Karpas-422 (cell line): ENCODE measurements at places on chromosomes 7 and 10. TPM values are rescaled to one million over a fixed set of nuclear protein-coding genes. Genes with fewer than 3 reads are reported as not detected.

DNA sequence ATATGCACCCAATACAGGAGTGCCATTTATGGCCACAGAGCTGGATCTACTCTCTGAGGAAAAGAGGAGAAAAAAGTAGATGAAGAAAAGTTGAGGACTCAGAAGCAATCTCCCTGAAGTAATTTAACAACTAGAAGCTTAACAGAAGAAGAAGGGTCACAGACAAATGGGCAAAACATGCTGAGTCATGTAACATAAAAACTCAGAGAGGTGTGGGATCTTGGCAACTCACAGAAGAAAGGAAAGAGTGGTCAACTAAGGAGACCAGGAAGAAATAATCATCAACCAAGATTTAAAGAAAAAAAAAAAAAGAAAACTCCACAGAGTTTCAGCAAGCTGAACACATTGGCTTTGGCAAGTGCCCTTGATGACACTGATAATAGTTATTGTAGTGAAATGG is 51.8 kb upstream of the BET1 start:
- no peak for DNase-seq
- no peaks in the 10 kb centered on the region for H3K27me3 ChIP-seq
- no peak overlapping the region for H3K4me3 ChIP-seq
- H3K27ac ChIP-seq: no peak overlapping the region
- peaks cover 12% of the 10 kb centered on the region for H3K4me1 ChIP-seq

- H3K4me3 ChIP-seq: peak overlapping the region; percentile 90
- peaks cover 9% of the 10 kb centered on the region for H3K36me3 ChIP-seq
These were observed 4.4 kb downstream of the CDK6 start for GRCh38 chr7:92831716-92832533.

GRCh38 chr7:91941450-91941849 is 788 bp downstream of the AKAP9 start:
- peak overlapping the region; percentile 73 for H3K27ac ChIP-seq
- H3K4me3 ChIP-seq: peak overlapping the region; percentile 85
- DNase-seq: peak; percentile 81
- no peaks in the 10 kb centered on the region for H3K27me3 ChIP-seq
- peaks cover 37% of the 10 kb centered on the region for H3K4me1 ChIP-seq
- no peaks in the 10 kb centered on the region for H3K36me3 ChIP-seq

GRCh38 chr7:25179771-25180591 is 48.3 kb downstream of the NPVF start:
- no peaks in the 10 kb centered on the region; the same call in 1 of the 2 replicates for H3K36me3 ChIP-seq
- H3K4me1 ChIP-seq: peaks cover 13% of the 10 kb centered on the region
- no peaks in the 10 kb centered on the region for H3K27me3 ChIP-seq
- peak; percentile 99 for DNase-seq
- H3K4me3 ChIP-seq: peak overlapping the region; percentile 94
- H3K27ac ChIP-seq: no peak overlapping the region

DNA sequence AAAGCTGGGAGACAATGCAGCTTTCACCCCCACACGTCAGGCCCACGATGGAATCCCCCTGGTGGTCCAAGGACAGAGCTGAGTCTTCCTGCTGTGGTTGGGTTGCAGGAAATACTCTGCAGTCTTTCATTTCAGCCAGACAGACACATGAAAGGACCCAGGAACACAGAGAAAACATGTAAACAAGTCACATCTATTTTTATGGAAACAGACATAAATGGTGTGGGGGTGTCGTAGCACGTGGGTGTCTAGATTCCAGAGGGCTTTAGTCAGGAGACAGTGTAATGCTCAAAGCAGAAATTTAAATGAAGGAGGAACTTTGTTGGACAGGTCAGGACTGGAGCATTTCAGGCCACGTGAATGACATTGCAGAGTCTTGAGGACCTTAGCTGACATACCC is 444.6 kb downstream of the SUGCT start:
- no peaks in the 10 kb centered on the region for H3K36me3 ChIP-seq
- no peak for DNase-seq
- no peaks in the 10 kb centered on the region for H3K4me1 ChIP-seq
- H3K27me3 ChIP-seq: no peaks in the 10 kb centered on the region
- no peak overlapping the region for H3K27ac ChIP-seq

DNA sequence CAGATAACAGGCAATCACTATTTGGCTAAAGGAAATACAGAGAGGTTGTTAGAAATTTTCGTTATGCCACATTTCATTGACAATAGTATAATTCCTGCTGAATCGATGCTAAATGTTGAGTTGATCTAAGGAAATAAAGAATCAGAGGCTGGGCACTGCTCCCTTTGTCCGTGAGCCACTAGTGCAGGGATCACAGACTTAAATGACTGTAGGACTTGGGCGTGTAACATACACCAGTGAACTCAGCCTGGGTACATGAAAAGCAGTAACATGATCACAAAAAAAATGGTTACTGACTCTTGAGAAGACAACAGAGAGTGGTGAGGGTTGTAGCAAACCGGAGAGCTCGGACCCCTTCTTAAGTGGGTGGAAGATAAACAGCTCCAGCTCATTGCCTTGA is 11.8 kb upstream of the ITGB8 start:
- no peaks in the 10 kb centered on the region for H3K27me3 ChIP-seq
- peaks cover 10% of the 10 kb centered on the region for H3K4me1 ChIP-seq
- no peak for DNase-seq
- H3K4me3 ChIP-seq: no peak overlapping the region
- H3K27ac ChIP-seq: no peak overlapping the region

GRCh38 chr10:22854935-22855421 is 72.9 kb upstream of the ARMC3 start:
- no peak for DNase-seq
- no peaks in the 10 kb centered on the region for H3K4me1 ChIP-seq
- H3K27me3 ChIP-seq: no peaks in the 10 kb centered on the region
- no peak overlapping the region for H3K4me3 ChIP-seq
- H3K27ac ChIP-seq: no peak overlapping the region
- H3K36me3 ChIP-seq: no peaks in the 10 kb centered on the region

- H3K27me3 ChIP-seq: no peaks in the 10 kb centered on the region
- no peak for DNase-seq
- H3K36me3 ChIP-seq: no peaks in the 10 kb centered on the region
These were observed 40.4 kb downstream of the CREB5 start for GRCh38 chr7:28452681-28453080.

DNA sequence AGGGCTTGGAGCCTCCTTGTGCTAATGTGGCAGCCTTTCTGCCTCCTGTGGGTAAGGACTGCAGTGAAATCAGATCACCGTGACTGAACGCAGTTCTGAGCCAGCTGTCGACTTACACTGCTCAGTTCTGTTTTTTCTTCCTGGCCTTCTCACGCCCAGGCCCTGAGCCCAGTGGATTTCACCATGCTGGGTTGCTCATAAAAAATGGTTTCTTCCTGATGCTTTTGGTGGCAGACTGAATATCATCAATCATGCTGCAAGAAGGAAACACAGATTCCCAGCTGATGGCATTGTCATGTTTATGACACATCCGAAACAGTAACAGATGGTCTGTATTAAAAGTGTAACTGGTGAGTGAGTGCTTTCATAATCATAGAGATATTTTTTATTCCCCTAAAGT is 389.6 kb downstream of the GALNT17 start:
- H3K27me3 ChIP-seq: no peaks in the 10 kb centered on the region
- H3K27ac ChIP-seq: no peak overlapping the region
- H3K36me3 ChIP-seq: no peaks in the 10 kb centered on the region

DNA sequence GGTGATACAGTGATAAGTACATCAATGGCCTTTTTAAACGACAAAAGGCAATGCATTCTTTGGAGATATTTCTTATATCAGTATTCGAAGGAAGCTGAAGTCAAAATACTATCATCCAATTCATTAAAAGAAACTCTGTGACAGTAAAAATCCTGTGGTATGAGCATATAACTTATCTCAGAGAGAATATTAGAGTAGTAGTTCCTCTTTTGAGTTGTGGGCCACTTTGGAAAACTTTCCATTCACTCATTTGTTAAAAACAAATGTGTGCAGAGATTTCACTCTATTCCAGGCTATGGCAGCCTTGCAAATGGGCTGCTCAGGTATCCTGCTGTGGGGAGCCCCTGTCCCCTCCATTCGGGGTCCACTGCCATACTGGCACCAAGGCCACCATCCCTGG is 55.3 kb upstream of the ZNF438 start:
- no peaks in the 10 kb centered on the region for H3K4me1 ChIP-seq
- H3K27me3 ChIP-seq: no peaks in the 10 kb centered on the region
- H3K36me3 ChIP-seq: no peaks in the 10 kb centered on the region
- no peak overlapping the region for H3K27ac ChIP-seq
- H3K4me3 ChIP-seq: no peak overlapping the region

GRCh38 chr10:90171014-90171722 is 469.8 kb downstream of the KIF20B start:
- H3K4me3 ChIP-seq: no peak overlapping the region
- no peaks in the 10 kb centered on the region for H3K4me1 ChIP-seq
- no peaks in the 10 kb centered on the region for H3K36me3 ChIP-seq
- H3K27me3 ChIP-seq: no peaks in the 10 kb centered on the region
- no peak for DNase-seq
- H3K27ac ChIP-seq: no peak overlapping the region

GRCh38 chr7:151616443-151617213 is 96.9 kb upstream of the RHEB start:
- no peaks in the 10 kb centered on the region for H3K36me3 ChIP-seq
- H3K4me3 ChIP-seq: no peak overlapping the region
- no peaks in the 10 kb centered on the region for H3K4me1 ChIP-seq
- no peak overlapping the region for H3K27ac ChIP-seq
- DNase-seq: no peak

DNA sequence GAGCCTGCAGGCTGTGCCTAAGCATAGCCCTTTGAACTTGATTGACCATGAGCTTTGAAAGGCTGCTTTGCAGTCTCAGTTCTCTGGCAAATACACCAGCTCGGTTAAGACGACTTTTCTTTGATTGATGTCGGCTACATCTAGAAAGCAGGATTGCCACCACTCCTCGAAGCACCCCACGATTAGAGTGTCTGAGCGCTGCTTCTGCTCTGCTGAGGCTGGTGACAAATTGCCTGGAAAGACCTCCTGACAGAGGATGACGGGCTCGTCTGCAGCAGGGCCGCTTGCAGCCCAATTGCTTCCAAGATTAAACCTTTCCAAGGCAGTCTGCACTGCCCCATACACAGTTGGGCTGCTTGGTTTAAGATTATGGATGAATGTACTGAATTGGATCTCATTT is 182.0 kb downstream of the CUX1 start:
- H3K4me1 ChIP-seq: peaks cover 67% of the 10 kb centered on the region
- H3K36me3 ChIP-seq: no peaks in the 10 kb centered on the region
- no peaks in the 10 kb centered on the region for H3K27me3 ChIP-seq
- no peak overlapping the region for H3K4me3 ChIP-seq
- no peak for DNase-seq

DNA sequence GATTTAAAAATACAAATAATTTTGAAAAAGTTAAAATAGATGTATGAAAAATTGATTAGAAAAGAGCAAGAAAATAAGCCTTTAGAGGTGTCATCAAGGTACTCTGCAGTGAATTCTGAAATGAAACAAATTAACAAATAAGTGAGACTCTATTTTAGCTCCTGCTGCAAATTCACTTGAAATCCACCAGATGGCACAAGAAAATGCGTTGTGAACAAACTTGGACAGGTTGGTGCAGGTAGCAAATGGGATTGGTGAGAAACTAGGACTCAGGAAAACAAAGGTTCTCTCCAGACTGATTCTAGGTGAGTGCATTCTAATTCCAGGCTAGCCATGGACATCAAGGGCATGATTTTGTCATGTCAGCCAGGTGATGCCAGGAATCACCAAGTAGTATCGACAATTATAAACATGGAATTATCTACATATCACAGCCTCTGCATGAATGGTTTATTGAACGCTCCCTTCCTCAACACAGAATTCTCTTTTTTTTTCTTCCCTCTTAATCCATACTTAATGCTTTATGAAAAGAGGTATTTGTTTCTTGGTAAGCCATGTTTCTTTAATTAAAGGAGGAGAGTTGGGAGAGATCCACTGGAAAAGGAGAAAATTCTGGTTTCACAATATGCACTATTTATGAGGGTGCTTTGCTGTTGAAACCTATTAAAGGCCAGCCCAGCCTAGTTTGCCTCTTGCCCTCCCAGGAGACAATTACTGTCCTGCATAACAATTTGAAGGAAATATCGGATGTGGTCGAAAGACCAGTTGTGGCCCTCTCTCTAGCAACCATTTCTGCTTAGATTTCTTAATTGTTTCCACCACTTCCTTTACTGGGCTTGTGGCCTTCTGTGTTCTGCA is 118.1 kb downstream of the ZNF365 start:
- peak; percentile 61 for DNase-seq
- no peaks in the 10 kb centered on the region for H3K4me1 ChIP-seq
- no peak overlapping the region for H3K27ac ChIP-seq
- H3K36me3 ChIP-seq: no peaks in the 10 kb centered on the region
- no peak overlapping the region for H3K4me3 ChIP-seq

- H3K4me1 ChIP-seq: no peaks in the 10 kb centered on the region
- peak; percentile 43 for DNase-seq
- H3K4me3 ChIP-seq: no peak overlapping the region
- H3K27ac ChIP-seq: no peak overlapping the region
- no peaks in the 10 kb centered on the region for H3K27me3 ChIP-seq
- H3K36me3 ChIP-seq: peaks cover 16% of the 10 kb centered on the region; the same call in 1 of the 2 replicates
These were observed 105.6 kb downstream of the NSUN6 start for GRCh38 chr10:18545621-18546305.

- no peak for DNase-seq
- H3K4me3 ChIP-seq: no peak overlapping the region
- H3K36me3 ChIP-seq: no peaks in the 10 kb centered on the region
- H3K4me1 ChIP-seq: no peaks in the 10 kb centered on the region
- no peaks in the 10 kb centered on the region for H3K27me3 ChIP-seq
These were observed 149.0 kb downstream of the LYZL1 start for GRCh38 chr10:29437871-29438270.

GRCh38 chr7:151381348-151382078 is 28.3 kb downstream of the WDR86 start:
- no peaks in the 10 kb centered on the region for H3K27me3 ChIP-seq
- no peak for DNase-seq
- H3K4me3 ChIP-seq: peak overlapping the region; percentile 34; the same call in 1 of the 2 replicates
- peaks cover 13% of the 10 kb centered on the region for H3K4me1 ChIP-seq
- H3K27ac ChIP-seq: no peak overlapping the region
- H3K36me3 ChIP-seq: no peaks in the 10 kb centered on the region; the same call in 1 of the 2 replicates

DNA sequence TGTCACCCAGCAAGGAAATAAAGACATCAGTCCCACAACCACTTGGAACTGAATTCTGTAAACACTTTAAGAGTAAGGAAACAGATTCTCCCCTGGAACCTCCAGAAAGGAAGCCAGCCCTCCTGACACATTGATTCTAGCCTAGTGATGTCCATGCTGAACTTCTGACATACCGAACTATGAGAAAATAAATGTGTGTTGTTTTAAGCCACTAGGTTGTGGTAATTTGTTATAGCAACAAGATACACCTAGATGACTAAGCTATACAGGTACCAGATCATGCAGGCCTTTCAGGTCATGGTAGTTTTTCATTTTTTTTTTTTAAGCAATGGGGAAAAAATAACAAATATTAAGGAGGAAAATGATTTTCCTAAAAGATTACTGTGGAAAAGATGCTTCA is 37.6 kb upstream of the LRRTM3 start:
- H3K4me1 ChIP-seq: no peaks in the 10 kb centered on the region
- no peaks in the 10 kb centered on the region for H3K27me3 ChIP-seq
- no peak overlapping the region for H3K27ac ChIP-seq
- no peaks in the 10 kb centered on the region for H3K36me3 ChIP-seq
- no peak overlapping the region for H3K4me3 ChIP-seq

Gene MMRN2
- total RNA-seq: not detected in 2 replicates

Gene EVX1
- total RNA-seq: not detected in 2 replicates

Gene POM121
- total RNA-seq: 18.2 and 23.0 TPM in 2 replicates

Gene IGFBP3
- not detected in 2 replicates for total RNA-seq

Gene ANKRD7
- total RNA-seq: 1.7 and 2.8 TPM in 2 replicates

Gene AKR1C8
- total RNA-seq: not detected in 2 replicates

Gene NOBOX
- total RNA-seq: not detected in 2 replicates

Gene PODXL
- 1.5 and 3.4 TPM in 2 replicates for total RNA-seq
